Fibroblast of the conjunctiva (primary cell): ENCODE measurements at places on chromosomes 7 and 10.
A peak's percentile ranks its signal among the peaks of the same experiment; 100 is the strongest.

DNA sequence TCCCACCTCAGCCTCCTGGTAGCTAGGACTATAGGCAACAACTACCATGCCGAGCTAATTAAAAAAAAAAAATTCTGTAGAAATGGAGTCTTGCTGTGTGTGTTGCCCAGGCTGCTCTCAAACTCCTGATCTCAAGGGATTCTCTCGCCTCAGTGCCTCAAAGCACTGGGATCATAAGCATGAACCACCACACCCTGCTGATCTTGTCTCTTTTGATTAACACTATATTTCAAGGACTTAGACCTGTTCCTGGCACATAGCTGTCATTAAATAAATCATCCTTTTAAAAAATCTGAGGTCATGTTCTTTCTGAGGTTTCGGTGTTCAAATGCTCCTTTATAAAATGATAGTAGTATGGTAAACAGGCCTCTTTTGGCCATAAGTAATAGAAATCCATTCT is 4.8 kb downstream of the PALS2 start:
- no peak for DNase-seq

GRCh38 chr10:77001206-77001605 is 636.4 kb downstream of the KCNMA1 start:
- DNase-seq: no peak

- peak; percentile 5 for DNase-seq
Observed at GRCh38 chr7:22109761-22110160, 164.1 kb upstream of the CDCA7L start.

DNA sequence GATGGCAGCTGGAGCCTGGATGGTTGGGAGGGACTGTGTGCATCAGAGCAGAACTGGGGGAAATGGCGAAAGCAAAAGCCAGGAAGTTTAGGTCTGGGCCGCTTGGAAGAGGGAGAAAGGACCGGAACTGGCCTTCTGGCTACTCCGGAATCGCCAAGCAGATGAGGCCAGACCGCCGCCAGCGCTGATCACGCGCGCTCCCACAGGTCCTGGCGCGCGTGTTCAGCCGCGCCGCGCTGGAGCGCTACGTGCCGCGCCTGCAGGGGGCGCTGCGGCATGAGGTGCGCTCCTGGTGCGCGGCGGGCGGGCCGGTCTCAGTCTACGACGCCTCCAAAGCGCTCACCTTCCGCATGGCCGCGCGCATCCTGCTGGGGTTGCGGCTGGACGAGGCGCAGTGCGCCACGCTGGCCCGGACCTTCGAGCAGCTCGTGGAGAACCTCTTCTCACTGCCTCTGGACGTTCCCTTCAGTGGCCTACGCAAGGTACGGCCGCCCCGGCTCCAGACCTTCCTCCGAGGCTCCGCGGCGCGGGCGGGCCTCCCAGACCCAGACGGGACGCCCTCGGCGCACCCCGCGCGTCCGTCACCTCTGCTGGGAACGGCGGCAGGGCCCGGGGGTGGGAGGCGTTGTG is 2.0 kb downstream of the CYP26C1 start:
- DNase-seq: no peak

DNA sequence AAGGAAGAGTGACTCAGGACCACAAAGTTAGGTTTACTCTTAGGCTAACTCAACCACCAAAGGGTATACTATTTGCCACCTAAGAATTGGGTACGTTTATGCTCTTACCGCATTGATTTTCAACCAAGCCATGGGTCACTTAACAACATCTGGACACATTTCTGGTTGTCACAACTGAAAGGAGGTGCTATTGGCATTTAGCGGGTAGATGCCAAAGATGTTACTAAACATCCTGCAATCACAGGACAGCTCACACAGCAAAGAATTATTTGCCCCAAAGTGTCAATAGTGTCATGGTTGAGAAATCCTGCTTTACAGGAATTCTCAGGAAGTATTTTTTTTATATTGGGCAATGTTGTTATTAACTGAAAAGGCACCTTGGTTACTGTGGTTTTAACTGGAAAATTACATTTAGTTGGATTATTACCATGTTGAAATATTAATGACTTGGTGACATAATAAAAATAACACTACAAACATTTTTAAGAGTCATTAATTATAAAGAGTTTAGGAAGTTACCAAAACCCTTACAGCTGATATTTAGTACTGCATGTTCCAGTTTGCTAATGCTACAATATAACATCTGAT is 185.0 kb upstream of the TMEM196 start:
- DNase-seq: peak; percentile 51

- DNase-seq: peak; percentile 47
Observed at GRCh38 chr7:101953248-101953819, 135.9 kb downstream of the CUX1 start.

GRCh38 chr7:16526742-16527540 is at the start of gene LRRC72:
LRRC72 (plus strand) TSS chr7:16526825; CDS start chr7:16526953, 128 bp downstream.
- no peak for DNase-seq

GRCh38 chr10:126734967-126735366 is 64.5 kb upstream of the C10orf90 start:
- DNase-seq: no peak

- DNase-seq: no peak
Observed at GRCh38 chr10:10903620-10904019, 114.1 kb upstream of the CELF2 start.

DNA sequence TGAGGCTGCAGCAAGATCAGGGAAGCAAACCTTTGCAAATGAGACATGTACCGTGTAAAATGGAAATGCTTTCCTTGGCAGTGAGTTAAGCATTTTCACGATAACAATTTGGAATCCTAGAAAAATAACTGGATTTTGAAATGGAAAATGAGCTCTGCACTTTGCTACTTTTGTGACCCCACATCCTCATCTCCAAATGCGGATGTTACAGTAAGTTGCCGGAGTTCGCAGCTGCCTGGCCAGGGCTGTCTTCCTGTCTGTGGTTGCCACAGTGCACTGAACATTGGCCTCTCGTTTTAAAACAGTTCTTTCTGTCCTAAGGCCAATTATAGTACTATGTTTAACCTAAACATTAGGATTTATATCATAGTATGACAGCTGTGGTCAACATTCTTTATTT is 136.2 kb upstream of the FZD8 start:
- no peak for DNase-seq

GRCh38 chr7:27925573-27926201 is 185.7 kb downstream of the TAX1BP1 start:
- DNase-seq: no peak

- DNase-seq: no peak
Observed at GRCh38 chr10:77182803-77183202, 454.8 kb downstream of the KCNMA1 start.

DNA sequence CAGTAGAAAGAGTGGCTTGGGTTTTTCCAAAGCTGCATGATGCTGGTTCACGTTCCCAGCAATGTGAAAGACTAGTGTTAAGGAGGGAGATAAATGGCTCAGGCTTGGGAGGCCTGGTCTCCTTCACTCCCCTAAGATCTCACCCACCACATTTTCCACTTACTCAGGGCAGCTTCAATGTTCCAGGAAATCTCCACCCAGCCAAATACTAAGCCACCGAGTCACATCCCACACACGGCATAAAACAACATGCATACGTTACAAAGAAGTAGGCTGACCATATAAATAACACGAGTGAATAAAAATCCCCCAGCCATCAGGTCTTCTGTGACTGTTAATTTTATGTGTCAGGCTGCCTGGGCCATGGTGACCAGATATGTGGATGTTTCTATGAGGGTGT is 303.5 kb downstream of the SFMBT2 start:
- DNase-seq: no peak

DNA sequence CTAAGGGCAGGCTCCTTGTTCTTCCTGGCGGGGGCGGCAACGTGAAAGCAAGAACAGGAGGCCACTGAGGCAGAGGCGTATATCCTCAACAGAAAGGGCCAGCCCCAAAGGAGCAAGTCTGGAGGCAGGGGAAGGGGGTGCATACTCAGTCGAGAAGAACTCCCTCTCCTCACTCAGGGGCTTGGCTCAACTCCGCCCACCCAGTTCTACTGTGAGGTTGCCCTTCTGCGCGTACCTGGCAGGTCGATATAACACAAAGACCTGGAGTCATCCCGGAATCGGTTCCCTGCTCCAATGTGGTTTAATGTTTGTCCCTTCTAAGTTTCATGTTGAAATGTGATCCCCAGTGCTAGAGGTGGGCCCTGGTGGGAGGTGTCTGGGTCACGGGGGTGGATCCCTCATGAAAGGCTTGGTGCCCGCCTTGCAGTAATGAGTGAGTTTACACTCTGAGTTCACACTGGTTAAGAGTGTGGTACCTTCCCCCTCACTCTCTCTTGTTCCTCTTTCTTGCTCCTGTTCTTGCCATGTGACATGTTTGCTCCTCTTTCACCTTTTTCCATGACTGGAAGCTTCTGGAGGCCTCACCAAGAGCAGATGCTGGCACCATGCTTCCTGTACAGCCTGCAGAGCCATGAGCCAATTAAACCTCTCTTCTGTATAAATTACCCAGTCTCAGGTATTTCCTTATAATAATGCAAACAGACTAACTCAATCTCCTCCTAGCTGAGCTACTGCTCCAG is 32.6 kb downstream of the GSDME start:
- DNase-seq: no peak

DNA sequence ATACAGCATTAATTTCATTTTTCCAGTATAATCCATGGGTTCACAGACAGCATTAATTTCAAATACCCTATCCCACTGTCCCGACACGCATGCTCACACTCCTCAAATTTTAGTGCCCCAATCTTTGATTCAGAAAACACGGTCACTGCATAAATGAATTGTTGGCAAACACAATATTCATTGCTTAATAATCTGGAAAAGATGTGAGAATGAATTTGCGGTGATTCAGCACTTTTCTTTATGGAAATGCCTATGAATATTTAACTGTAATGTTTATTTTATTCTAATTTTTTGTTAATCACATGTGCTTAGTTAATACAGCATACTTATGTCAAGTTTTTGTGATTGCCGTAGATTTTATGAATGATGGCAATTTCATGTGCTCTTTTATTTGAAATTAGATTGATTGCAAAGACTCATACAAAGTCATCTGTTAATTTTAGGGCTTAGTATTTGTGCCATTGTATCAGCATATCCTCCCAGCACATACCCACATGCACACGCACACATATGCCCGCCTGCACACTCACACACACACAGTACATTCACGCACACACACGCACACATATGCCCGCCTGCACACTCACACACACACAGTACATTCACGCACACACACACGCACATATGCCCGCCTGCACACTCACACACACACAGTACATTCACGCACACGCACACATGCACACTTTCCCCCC is 35.1 kb downstream of the MACROH2A2 start:
- DNase-seq: no peak

DNA sequence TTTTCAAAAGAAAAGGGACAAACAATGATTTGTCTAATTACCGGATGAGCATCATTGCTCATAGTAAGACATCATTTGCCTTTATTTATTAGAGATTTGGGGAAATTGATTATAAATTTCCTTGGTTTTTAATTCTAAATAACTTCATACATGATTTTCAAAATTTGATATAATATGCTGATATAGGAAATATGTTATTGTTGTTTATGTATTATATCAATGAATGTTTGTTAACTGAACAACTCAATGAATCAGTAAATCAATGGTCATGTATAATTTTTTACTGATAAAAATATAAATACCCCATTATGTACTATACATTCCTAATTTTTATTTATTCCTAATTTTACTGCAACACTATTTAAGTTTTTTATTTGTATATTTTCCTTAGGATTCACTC is 257.3 kb downstream of the TSPAN12 start:
- no peak for DNase-seq

GRCh38 chr10:44874166-44874565 is 37.0 kb upstream of the TMEM72 start:
- no peak for DNase-seq

DNA sequence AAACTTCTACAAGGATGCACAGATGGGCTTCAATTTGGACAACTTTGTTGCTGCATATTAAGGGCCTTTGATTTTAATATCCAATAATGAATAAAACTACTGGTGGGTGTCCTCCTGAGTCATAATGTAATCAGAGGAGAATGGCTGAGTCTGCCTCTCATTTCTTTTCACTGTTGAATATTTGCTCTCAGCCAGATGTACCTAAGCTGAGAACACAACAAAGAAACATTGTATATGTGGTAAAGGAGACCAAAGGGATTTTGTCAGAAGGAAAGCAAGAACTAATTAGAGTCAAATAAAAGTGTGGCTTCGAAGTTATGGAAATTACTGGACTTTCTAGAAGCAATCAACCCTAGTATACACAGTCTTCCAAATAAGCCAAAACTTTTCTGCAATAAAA is 131.0 kb upstream of the BET1 start:
- no peak for DNase-seq

- no peak for DNase-seq
Observed at GRCh38 chr7:133126422-133126821, 44.5 kb upstream of the CHCHD3 start.

DNA sequence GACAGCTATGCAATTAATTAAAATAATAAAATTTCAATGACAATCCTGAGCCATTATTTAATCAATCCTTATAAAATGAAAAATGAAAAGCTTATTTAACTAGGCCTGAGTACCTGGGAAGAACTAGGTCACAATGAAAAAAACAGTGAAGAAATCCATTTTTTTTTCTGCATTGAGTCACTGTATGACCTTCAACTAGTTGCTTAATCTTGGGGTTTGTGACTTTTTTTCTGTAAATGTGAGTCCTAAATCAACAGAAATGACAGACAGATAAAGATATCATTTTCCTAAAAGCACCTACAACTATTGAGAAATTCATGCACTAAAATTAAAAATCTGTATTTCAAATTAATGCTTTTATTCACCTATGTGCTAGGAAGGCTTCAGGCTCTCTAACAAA is 96.8 kb downstream of the TMEM26 start:
- DNase-seq: no peak
